ENCODE measurements at places on chromosomes 12 and 14.

DNA sequence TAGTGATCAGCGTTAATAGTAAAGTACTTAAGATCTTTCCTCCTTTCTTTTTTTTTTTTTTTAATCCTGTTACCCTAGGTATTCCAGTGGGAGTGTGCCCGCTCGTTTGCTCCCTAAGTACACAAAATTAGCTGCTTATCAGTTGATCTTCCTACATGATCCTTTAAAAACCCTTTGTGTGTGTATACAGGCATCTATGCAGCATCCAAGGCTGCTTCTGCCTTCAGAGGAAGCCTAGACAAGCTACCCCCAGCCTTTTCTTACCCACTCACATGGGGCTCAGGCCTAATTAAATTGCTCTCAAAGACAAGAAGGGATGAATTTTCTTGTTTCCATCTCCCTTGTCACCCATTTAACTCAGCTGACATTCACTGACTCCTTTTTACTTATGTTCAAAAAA is 343.4 kb upstream of the LMO3 start:
- DNase-seq: no peak

GRCh38 chr12:93002293-93003054 is 73.4 kb upstream of the EEA1 start:
- no peak for DNase-seq

- no peak for DNase-seq
Observed at GRCh38 chr14:42299692-42300091, 693.0 kb downstream of the LRFN5 start.

GRCh38 chr14:62029569-62029924 is 267.3 kb downstream of the SNAPC1 start:
- peak; percentile 50 for DNase-seq

GRCh38 chr12:110860833-110861296 is 14.1 kb downstream of the CCDC63 start:
- no peak for DNase-seq

GRCh38 chr14:40222996-40223395 is 790.8 kb upstream of the FBXO33 start:
- no peak for DNase-seq

DNA sequence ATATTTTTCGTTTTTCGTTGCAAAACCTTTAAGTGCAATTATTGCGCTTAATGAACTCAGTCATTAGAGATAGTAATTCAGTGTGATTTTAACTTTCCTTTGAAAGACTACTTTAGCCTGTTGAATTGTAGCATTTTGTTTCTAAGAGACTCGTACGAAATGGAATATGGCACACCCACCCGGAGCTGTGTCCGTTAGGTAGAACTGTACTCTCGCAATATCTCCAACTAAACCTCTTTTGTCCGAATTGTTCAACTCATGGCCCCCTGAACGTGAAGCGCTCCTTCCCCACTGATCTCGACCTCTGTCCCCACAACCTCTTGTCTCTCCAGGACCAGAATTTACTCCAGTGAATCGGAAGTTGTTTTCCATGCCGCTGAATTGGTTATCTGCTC is 800 bp downstream of the PCNX4 start:
- peak; percentile 32 for DNase-seq

DNA sequence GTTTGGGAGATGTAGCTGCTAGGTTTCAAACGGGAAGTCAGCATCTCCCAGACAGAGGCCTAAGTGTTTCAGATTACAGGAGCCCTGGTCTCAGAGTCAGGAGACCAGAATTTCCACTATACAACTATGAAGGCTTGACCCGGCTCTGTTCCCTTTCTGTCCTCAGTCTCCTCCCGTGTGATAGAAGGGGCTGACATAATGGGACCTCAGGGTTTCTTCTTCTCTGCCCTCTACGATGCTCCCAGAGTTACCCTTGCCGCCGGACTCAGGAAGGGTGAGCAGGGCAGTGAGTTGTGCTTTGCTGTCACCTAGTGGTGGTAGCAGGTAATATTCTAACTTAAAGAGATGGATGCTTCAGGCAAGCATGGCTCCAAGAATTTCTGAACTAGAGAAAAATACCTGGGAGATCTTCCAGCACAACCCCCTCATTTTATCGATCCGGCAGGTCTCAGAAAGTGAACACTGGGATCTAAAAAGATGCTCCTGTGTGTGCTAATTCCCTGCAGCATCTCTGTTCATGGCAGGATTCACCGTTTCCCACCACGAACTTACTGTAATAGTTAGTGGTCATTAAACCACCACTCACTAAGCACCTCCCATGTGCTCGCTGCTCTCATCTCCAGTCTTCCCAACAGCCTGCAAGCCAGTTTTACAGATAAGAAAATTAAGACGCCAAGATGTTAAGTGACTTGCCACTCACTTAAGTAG is 84.4 kb downstream of the VWF start:
- DNase-seq: peak; percentile 77

- DNase-seq: no peak
Observed at GRCh38 chr14:81562818-81563217, 29.2 kb upstream of the SEL1L start.

DNA sequence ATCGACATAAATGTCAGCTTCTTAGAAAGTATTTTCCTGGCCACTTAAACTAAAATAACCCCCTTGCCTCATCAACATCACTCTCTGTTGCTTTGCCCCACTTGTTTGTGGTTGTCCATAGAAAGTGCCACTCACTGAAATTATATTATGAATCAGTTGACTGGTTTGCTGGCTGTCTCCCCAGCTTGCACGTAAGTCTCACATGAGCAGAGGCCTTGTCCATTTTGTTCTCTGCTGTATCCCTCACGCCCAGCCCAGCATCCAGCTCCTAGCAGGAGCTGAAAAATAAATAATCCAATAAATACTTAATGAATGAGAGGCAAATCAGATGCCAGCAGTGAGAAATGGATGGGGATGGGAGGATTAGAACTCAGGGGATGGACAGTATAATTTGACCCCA is 159.3 kb downstream of the KSR2 start:
- DNase-seq: no peak

DNA sequence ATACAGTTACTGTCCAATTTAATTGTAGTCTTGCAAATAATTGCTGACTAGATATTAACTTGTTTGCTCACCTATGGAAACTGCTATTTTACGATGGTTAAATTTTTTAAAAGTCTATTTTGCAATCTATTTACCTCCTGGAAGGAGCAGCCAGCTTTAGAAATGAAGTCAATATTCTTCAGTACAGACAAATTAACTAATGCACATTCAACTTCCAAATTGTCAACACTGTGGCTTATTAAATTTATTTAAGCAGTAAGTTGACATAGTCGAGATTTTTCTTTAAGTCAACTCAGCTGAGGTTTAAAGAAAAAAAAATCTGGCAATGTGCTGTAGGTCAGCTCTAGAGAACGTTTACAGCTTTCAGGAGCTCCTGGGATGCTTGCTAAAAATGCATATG is 221.2 kb downstream of the SSPN start:
- DNase-seq: no peak

DNA sequence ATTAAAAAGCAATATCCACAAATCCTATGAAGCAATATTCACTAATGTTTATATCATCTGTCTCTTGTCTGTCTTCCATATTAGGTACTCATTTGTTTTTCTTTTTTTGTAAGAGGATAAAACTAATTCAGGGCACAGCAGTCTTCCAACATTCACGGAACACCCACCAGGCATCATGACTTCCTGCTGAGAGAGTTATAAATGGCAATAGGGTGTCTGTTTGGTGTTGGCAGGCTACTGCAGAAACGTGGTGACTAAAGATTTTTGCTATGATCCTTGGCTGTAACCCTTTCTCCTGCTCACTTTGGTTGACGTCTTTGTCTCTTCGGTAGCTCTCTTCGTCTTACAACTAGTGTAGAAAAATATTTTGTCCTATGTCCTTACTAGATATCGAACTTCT is 860.6 kb upstream of the MGAT4C start:
- DNase-seq: no peak

DNA sequence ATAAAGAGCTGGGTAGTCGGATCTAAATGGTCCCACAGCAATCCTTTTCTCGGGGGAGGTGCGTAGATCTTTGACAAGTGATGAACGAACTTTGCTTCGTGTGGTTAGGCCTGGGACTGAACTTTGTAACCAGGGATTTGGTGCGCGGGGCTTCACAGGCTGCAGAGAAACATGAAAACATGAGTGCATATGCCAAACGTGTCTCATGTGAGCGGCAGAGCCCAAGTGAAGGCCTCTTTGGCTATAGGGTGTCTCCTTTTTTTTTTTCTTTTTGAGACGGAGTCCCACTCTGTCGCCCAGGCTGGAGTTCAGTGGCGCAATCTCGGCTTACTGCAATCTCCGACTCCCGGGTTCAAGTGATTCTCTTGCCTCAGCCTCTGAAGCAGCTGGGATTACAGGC is 12.0 kb upstream of the RIOX1 start:
- no peak for DNase-seq

GRCh38 chr12:93803424-93803807 is 126.2 kb downstream of the CRADD start:
- DNase-seq: no peak

DNA sequence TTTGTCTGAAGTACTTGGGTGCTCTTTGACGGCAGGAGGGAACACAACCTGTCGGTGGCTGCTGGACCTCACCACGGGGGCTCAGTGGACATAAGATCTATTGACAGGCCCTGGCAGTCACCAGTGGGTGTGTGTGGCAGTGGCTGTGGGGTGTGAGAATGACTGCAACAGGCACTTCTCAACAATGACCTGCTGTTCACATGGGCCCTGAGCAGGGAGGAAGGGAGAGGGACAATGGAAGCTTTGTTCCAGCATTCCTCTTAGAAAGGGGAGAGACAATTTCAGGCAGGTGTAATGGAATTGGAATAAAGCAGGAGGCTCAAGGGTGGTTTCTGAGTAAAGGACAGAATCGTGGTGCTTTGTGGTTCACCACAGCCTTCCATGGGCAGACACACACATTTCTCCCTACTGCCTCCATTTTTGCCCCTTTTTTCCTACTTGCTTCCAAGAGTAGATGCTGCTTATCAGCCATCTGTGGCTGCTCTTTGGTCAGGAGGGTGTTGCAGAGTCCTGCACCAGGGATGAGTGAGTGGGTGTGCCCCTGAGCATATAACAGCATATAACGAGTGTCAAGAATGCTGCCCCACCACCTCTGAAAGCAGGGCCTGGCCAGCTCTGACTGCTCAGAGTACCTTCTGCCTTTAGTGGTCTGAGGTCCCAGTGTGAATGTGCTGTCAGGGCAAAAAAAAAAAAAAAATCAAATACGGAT is 267.7 kb downstream of the RASSF9 start:
- DNase-seq: peak; percentile 92

GRCh38 chr12:53803194-53803593 is 51.4 kb upstream of the CISTR start:
- DNase-seq: no peak

- no peak for DNase-seq
Observed at GRCh38 chr12:96183734-96184370, 10.3 kb upstream of the ELK3 start.

DNA sequence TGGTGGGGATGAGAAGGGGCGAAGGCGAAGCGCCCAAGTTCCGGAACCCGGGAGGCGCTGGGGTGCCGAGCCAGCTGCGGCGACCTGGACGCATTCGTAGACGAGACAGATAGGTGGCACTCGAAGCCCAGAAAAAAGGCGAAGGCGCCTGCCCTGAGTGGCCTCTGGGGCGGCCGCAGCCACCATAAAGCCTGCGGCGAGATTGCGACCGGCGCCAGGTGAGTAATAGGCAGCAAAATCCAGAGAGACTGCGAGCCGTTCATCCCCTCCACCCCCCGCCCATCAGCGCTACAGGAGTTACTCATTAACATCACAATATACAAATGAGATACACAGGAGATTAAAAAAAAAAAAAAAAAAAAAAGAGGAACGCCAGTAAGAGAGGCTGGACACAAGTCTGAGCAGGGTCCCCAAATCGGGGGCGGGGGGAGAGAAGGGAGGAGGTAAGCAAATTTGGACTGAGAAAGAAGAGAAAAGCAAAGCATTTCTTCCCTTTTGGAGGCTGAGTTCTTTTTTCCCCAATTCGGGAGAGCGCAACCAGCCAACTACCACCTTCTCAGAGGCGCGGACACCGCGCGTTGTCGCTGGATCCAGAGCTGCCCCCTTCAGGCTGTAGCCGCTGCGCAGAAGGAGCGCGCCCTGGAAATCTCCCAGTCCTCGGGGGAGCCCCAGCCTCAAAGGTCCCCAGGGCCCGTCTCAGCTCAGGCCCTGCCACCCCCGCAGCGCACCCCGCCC is 15.7 kb downstream of the TBX3 start:
- DNase-seq: peak; percentile 93

- no peak for DNase-seq
Observed at GRCh38 chr14:32779840-32780239, 158.8 kb upstream of the NPAS3 start.

DNA sequence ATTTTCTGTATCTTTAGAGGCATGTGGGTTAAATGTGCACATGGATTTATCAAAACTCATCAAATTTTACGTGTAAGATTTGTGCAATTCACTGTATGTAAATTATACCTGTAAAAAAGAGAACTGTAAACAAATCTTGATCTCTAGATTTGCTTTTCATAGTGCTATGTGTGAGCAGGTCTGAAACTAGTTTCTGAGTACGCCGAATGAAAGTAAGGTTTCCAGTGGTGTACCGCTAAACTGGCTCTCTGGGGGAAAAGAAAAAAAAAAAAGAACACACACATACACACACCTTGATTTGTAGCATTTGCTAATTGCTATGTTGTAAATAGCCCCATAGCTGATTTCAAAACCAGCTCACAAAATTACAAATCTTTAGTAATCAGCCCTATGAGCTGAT is 8.6 kb upstream of the SLC41A2 start:
- no peak for DNase-seq

DNA sequence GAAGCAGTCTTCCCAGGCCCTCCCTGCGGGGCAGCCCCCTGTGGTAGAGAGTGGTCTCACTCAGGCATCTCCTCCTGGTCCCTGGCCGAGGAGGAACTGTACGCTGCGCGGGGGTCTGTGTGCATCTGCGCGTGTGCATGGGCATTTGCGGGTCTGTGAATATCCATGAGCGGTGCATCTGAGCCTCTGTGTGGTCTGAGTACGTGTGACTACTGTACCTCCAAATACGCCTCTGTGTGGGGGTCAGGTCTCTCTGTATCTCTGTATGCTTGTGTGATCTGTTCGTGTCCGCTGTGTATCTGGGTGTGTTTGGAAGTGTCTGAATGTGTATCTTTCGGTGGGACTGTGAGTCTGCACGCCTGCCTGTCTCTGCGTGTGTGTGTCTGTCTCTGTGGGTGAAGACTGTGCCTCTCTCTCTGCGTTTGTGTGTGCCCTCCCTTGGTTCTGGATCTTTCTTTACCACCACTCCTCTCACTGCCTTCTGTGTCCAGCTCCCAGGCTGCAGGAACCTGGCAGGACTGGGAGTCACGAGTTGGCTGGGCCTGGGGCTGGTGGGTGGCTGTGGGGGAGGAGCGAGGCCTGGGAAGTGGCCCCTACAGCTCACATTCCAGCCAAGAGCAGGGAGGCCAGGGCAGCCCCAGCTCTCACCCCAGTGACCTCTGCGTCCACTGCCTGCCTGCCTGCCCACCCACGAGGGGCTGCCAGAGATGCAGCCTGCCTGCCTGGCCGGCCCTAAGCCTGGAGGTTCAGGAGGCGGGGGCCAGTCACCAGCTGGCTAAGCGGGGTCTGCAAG is 1.1 kb upstream of the PGF start:
- DNase-seq: no peak

- DNase-seq: no peak
Observed at GRCh38 chr12:237026-237815, 23.3 kb upstream of the SLC6A12 start.

Measured in SW480 (cell line).